T-helper 2 cell treated with Interferon-gamma antibody and Interleukin-4, amounts not matched to agents 5 μg/mL and 100 μg/mL, for 36 hours (primary cell): ENCODE measurements at places on chromosomes 1 and 21.
A peak's percentile ranks its signal among the peaks of the same experiment; 100 is the strongest.

DNA sequence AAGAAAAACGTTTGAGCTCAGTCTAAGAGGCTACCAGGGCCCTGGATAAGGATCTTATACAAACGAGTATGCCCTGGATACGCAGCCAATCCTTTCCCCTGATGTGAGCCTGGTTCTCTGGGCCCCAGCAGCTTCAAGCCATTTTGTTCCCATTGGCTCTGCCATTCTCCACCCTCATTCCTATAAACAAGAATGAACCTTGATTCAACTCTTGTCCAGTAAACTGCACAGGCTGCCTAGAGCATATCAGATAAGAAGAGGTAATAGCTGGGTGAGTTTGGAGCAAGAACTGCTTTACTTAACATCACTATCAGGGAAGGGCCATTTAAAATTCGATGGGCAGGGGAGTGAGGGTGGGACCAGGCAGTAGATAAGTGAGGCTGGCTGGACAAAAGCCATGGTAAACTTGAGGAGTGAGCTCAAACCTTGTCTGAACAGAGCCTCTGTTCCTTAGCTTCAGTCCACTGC lies 11.3 kb downstream of the BTG2 start:
- no peak for DNase-seq

DNA sequence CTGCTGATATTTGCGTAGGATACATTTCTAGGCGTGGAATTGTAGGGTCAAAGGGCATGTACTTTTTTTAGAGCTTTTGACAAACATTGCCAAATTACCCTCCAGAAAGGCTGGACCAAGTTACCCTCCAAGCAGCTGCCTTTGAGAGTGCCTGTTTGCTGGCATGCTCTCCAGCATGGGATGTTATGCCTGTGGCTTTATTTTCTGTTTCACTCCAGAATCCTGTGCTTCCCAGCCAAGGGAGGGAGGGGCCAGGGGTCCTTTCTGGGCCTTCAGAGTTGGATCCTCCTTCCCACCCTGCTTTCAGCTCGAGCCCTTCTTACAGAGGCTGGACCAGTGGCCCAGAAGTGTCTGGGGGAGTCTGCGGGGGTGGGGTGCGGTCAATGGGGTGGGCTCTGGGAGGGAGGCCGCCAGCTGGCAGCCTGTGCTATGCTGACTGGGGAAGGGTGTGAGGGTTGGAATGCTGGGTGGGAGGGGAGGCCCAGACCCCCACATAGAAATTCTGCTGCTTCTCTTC lies 81.2 kb downstream of the EPHB2 start:
- no peak for DNase-seq

DNA sequence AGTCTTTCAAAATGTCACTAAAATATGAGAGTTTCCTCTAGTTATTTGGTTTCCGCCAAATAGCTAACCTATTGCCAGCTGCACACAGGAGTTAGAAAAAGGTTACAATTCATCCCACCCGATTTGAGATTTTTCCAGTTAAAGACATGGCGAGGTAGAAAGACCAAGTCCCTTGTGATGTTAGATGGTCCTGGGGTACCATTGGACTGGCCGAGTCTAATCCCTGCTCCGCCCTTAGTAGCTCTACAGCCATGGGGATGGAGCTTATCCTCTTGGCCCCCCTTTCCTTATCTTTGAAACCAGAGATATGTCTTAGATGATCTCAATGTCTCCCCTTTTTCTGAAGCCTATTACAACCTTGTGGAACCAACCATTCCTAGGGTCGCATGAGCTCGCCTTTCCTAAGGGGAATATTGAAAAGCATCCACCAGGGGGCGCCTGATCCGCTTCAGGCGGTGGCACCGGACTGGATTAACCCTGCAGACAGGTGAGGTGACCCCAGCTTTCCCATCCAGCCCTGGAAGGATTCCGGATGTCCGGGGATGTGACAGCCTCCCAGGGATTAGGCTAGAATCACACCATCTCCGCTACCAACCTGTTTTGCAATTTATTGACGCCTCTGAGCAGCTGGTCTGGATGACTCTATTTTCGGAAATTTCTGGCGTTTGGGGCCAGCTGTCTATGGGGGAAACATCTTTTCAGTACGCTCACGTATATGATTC lies 68.3 kb upstream of the SIM2 start:
- peak; percentile 39 for DNase-seq

GRCh38 chr1:5297180-5297885 lies 642.9 kb downstream of the AJAP1 start:
- DNase-seq: no peak

- DNase-seq: no peak
Observed at GRCh38 chr1:116945421-116945820, 35.7 kb downstream of the PTGFRN start.

GRCh38 chr1:110449661-110450651 lies 993 bp upstream of the PROK1 start:
- DNase-seq: no peak

DNA sequence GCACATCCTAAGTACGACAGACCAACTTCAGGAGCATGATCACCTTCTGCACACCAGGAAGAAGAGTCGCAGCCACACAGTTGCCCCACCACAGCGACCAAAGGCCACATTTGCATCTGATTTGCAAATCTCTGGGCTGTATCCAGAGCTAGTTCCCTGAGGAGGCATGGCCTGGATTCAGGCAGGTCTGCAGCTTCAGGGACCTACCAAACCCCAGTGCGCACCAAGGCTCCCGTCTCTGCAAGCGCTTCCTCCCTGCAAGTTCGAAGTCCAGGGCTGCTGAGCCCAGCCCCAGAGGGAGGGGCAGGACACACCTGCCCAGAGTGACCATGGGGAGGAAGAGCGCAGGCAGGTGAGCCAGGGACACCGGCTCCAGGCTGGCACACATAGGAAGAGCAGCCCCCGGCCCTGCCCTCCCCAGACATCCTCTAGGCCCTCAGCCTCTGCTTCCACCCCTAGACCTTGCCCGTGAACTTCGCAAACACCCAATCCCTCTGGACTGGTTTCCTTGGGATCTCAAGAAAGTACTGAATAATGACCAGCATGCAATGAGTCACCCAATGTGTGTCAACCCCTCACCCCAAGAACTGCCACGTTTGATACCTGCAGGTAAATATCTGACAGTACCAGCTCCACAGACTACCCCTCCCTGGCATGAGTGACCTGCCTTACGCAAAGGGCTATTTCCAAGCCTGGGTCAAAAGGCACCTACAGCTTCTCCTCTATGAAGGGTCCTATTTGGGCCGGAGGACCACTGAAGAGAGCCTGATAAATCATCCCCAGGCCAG lies 36.8 kb downstream of the CASZ1 start:
- DNase-seq: no peak

DNA sequence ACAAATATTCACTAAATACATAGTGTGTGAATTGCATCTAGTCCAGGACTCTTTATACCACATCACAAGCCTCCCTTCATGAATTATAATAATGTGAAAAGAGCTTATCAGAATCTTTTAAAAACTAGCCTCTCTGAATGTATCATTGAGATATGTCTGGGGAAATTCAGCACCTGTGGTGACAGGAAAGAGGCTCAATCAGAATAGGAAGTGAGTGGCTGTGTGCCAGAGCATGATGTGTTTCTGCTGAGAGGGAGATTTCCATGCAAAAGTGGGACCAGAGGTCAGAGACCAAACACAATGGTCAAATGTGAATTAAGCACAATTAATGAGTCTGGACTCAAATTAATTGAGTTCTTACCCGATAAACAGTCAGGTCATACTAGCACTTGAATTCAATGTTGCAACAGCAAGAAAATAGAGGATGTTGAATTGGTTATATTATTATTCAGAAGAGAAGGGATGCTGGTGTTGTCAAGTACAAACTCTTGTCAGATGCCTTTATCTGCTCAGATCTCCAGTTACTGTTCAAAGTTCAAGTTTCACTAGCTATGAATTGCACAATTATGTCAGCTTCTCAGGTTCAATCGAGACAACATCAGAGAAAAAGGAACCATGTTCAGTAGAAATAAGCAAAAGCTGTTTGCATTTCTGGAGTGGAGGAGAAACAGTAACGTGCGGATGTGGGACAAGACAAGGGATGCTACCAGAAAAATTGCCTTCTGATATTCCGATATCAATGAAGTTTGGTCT lies 226.2 kb downstream of the ZNF326 start:
- DNase-seq: no peak

DNA sequence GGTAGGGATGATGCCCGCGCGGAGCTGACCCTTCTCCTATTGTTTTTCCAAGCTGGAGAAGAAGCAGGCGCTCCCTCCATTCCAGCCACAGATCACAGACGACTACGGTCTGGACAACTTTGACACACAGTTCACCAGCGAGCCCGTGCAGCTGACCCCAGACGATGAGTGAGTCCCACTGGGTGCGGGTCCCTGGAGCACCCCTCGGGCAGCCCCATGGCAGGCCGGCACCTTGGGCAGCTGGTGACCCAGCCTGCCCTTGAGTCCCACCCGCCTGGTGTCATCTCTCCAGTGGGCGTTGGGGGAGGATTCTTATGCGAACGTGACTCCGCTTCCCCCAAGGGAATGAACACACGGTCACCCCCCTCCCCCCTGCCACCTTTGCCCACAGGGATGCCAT lies 10.0 kb downstream of the FAAP20 start:
- no peak for DNase-seq

DNA sequence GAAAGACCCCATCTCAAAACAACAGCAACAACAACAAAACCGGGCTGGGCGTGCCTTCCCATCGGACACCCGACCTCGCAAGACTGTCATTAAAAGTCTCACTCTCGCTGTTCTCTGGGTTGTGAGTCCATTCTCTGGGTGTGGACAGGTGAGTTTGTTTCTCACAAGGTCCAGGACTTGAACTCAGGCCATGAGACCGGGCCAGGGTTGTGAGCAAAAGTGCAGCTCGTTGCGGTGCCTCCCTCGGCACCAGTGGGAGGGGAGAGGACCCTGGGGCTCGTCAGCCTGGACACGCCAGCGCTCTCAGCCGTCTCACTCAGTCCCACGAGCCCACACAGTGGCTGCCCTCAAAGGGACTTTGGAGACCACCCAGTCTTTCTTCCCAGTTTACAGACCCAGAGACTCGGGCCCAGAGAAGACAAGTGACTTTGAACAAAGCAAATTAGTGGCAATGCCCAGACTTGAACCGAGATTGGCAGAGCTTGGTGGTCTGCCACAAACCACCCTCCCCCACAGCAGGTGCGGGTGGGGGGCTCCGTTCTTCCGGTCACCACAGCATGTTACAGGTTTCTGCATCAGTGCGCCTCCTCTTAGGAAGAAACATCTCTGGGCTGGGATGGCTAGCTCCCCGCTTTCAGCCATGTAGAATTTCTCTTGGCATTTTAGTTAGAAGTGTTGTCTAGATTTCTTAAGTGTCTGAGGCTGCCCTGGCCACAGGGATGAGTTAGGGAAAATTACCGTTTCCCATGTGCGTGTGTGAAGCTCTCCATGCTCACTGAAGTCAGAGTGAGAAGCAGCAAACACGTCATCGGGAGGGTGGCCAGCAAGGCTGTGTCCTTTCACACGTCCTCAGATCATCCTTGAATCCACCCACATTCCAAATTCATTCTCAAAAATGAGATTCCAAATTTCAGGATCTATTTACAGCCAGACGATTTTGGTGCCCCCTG lies 28.3 kb downstream of the LRRC3 start:
- no peak for DNase-seq

- no peak for DNase-seq
Observed at GRCh38 chr1:48038270-48038767, 41.1 kb upstream of the TRABD2B start.

GRCh38 chr1:52041551-52042185 lies 8.1 kb upstream of the KTI12 start:
- no peak for DNase-seq
